Testis (tissue), 5 donors: ENCODE measurements at places on chromosomes 6 and 20. TPM values are rescaled to one million over a fixed set of nuclear protein-coding genes. Genes with fewer than 3 reads are reported as not detected.

Gene NPBWR2
- not detected for total RNA-seq

DNA sequence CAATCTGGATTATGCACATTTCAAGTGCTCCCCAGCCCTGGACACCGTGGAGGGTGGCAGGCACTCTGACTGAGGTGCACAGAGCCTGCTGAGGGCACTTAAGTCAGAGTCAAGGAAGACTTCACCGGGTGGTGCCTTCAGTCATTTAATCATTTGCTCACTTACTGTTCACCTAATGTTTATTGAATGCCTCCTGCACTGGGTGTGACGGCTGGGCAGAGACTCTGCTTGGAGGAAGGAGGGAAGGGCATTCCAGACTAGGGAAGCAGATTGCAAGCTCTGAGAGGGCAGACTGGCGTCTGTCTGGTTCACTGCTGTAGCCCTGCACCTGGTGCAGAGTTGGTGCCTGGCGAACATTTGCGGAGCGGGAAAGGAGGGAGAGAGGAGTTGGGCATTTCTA lies 54.2 kb upstream of the FAM83D start:
- H3K27ac ChIP-seq = no peak overlapping the region
- no peak overlapping the region for H3K4me3 ChIP-seq
- no peaks in the 10 kb centered on the region for H3K4me1 ChIP-seq
- no peaks in the 10 kb centered on the region for H3K36me3 ChIP-seq

DNA sequence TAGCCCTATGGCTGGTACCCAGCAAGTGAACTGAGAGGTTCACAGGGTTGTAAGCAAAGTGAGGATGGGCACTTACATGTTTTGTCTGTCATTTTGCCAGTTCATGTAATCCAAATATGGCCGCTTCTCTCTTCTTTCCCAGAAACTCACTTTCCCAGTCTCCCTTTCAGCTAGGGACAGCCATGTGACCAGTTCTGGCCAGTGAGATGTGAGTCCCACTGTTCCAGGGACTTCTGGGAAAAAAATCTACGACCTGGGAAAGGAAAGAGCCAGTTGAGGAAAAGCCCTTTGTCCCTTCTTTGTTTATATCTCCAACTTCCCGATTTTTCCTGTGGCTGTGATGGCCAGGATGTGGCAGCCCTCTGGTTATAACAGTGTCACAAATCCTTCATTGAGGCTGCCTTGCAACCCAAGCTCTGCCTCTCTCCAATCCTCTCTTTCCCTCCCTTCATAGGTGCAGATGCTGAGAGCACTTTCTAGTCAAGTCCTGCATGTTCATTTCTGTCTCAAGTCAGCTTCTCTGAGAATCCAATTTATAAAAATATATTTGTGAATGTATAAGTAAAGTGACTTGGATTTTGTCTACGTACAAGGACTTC lies 148.6 kb upstream of the ZFP64 start:
- H3K27ac ChIP-seq = no peak overlapping the region
- DNase-seq = peak; percentile 33
- no peaks in the 10 kb centered on the region for H3K27me3 ChIP-seq
- no peaks in the 10 kb centered on the region for H3K36me3 ChIP-seq
- H3K4me1 ChIP-seq = no peaks in the 10 kb centered on the region
- no peak overlapping the region for H3K4me3 ChIP-seq

GRCh38 chr20:45672765-45673164 lies 2.7 kb upstream of the WFDC11 start:
- DNase-seq = no peak
- H3K36me3 ChIP-seq = no peaks in the 10 kb centered on the region
- H3K4me1 ChIP-seq = no peaks in the 10 kb centered on the region
- H3K27ac ChIP-seq = no peak overlapping the region
- H3K4me3 ChIP-seq = no peak overlapping the region

GRCh38 chr6:113432521-113433334 lies 424.4 kb upstream of the MARCKS start:
- no peak overlapping the region for H3K27ac ChIP-seq
- H3K27me3 ChIP-seq = no peaks in the 10 kb centered on the region
- no peaks in the 10 kb centered on the region for H3K36me3 ChIP-seq
- no peak overlapping the region for H3K4me3 ChIP-seq

Gene LHFPL5
- 0.24 TPM for total RNA-seq

GRCh38 chr6:109320072-109320471 lies 62.2 kb downstream of the CD164 start:
- H3K4me3 ChIP-seq = no peak overlapping the region
- H3K36me3 ChIP-seq = no peaks in the 10 kb centered on the region
- peaks cover 5% of the 10 kb centered on the region for H3K4me1 ChIP-seq
- H3K27ac ChIP-seq = no peak overlapping the region
- DNase-seq = no peak
- H3K27me3 ChIP-seq = no peaks in the 10 kb centered on the region

Gene SPINT4
- not detected for total RNA-seq

DNA sequence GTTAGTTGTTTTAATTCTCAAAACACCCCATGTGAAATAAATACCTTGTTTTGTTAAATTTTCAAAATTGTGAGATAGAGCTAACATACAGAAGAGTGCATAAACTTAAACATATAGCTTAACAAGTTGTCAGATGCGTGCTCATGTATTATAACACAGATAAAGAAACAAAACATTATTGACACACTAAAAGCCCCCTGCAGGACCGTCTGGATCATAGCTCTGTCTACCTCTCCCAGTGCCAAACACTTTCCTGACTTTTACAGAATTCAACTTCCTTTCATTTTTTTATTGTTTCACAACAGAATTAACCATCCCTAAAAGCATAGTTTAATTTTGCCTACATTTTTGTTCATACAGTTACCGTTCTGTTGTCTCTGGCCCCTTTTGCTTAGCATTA lies 17.8 kb upstream of the FRK start:
- no peaks in the 10 kb centered on the region for H3K4me1 ChIP-seq
- H3K27ac ChIP-seq = no peak overlapping the region
- H3K36me3 ChIP-seq = no peaks in the 10 kb centered on the region
- H3K4me3 ChIP-seq = no peak overlapping the region
- H3K27me3 ChIP-seq = no peaks in the 10 kb centered on the region
- no peak for DNase-seq

- no peak overlapping the region for H3K27ac ChIP-seq
- H3K27me3 ChIP-seq = no peaks in the 10 kb centered on the region
- H3K4me3 ChIP-seq = no peak overlapping the region
- DNase-seq = no peak
Observed at GRCh38 chr6:15654250-15654649, 8.6 kb downstream of the DTNBP1 start.

GRCh38 chr6:89047473-89047872 lies 33.1 kb upstream of the PNRC1 start:
- H3K36me3 ChIP-seq = no peaks in the 10 kb centered on the region
- no peak for DNase-seq
- no peaks in the 10 kb centered on the region for H3K27me3 ChIP-seq
- no peak overlapping the region for H3K4me3 ChIP-seq
- H3K4me1 ChIP-seq = no peaks in the 10 kb centered on the region
- H3K27ac ChIP-seq = no peak overlapping the region

DNA sequence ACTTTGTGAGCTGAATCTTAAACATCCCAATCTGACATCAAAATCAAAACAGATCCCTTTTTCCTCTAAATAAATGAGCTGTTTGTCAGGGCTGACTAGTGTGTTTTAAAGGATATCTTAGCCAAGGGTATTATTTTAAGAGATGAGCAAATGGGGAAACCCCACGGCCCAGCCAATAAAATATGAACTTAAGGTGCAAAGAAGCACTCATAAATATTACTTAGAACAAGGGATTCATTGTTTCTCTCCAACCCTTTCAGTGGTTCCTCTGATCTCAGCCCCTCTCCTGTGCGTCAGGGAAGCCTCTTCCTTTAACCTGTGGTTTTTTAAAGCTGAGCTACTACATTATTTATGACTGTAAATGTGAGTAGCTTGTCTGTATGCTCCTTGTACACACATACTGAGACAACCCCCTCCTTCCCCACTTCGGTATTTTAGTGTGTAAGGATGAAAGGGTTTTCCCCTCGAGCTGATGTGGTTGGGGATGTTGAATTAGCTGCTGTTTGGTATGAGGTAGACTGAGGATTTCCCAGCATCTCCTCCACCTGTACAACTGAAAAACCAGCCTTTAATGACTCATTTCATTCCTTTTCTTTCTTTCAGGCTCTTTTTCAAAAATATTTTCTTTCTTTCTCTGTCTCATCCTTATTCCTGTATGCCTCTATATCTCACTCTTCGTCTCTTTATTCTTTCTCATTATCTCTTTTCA lies 6.5 kb downstream of the BMP5 start:
- no peak for DNase-seq
- no peak overlapping the region for H3K27ac ChIP-seq
- H3K36me3 ChIP-seq = no peaks in the 10 kb centered on the region
- H3K4me1 ChIP-seq = no peaks in the 10 kb centered on the region
- H3K27me3 ChIP-seq = no peaks in the 10 kb centered on the region

- no peak for DNase-seq
- peaks cover 26% of the 10 kb centered on the region for H3K4me1 ChIP-seq
- H3K36me3 ChIP-seq = no peaks in the 10 kb centered on the region
- H3K4me3 ChIP-seq = no peak overlapping the region
- H3K27ac ChIP-seq = no peak overlapping the region
Observed at GRCh38 chr6:44071670-44072451, 55.4 kb downstream of the MRPL14 start.

DNA sequence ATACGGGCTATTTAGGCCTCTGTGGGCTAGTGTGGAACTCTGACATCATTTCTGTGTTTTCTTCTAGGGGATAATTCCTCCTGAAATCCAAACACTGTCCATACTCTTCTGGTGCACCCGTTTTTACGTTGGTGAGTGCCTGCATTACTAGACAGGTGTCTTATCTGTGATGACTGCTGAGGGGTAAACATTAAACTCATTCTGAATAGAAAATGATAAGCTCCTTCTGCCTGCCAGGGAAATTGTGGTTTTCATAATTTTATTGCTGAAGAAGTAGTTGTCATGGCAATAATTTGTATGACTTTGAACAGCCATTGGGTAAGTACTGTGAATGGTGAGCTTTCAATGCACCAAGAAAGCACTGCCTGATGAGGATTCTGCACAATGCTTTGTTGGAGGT lies 705.6 kb downstream of the UTRN start:
- no peak overlapping the region for H3K4me3 ChIP-seq
- H3K36me3 ChIP-seq = no peaks in the 10 kb centered on the region

- peak; percentile 69 for DNase-seq
- H3K4me3 ChIP-seq = no peak overlapping the region
- peak overlapping the region; percentile 81 for H3K27ac ChIP-seq
- H3K27me3 ChIP-seq = no peaks in the 10 kb centered on the region
- H3K4me1 ChIP-seq = peaks cover 22% of the 10 kb centered on the region
Observed at GRCh38 chr20:23622839-23623343, 14.9 kb downstream of the CST3 start.

GRCh38 chr6:47922391-47922790 lies 140.6 kb downstream of the OPN5 start:
- H3K27ac ChIP-seq = no peak overlapping the region
- H3K4me1 ChIP-seq = no peaks in the 10 kb centered on the region
- H3K27me3 ChIP-seq = no peaks in the 10 kb centered on the region
- DNase-seq = no peak

DNA sequence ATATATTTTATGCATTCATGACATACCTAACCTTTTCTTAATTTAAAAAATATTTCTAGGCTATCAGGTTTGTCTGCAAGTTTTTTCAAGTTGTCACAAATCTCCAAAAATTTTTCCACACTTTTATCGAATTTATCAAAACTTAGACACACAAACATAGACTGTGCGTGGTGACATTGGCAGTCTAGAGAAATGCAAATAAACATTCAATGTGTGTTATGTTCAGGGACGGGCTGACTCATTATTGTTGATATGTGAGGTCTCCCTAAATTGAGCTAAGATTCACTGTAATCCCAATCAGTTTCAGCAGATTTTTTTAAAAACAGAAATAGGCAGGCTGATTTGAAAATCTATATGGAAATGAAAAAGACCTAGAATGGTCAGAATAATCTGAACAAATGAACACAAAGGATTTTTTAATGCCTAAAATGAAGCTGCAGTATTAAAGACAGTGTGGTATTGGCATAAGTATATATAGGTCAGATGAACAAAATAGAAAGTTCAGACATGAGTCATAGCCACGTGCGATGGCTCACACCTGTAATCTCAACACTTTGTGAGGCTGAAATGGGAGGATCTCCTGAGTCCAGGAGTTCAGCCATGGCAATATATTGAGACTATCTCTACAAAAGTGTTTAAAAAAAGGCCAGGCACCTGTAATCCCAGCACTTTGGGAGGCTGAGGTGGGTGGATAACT lies 19.2 kb downstream of the BLTP3A start:
- peaks cover 8% of the 10 kb centered on the region for H3K4me1 ChIP-seq
- H3K27ac ChIP-seq = no peak overlapping the region
- H3K4me3 ChIP-seq = no peak overlapping the region
- H3K27me3 ChIP-seq = no peaks in the 10 kb centered on the region
- no peak for DNase-seq

DNA sequence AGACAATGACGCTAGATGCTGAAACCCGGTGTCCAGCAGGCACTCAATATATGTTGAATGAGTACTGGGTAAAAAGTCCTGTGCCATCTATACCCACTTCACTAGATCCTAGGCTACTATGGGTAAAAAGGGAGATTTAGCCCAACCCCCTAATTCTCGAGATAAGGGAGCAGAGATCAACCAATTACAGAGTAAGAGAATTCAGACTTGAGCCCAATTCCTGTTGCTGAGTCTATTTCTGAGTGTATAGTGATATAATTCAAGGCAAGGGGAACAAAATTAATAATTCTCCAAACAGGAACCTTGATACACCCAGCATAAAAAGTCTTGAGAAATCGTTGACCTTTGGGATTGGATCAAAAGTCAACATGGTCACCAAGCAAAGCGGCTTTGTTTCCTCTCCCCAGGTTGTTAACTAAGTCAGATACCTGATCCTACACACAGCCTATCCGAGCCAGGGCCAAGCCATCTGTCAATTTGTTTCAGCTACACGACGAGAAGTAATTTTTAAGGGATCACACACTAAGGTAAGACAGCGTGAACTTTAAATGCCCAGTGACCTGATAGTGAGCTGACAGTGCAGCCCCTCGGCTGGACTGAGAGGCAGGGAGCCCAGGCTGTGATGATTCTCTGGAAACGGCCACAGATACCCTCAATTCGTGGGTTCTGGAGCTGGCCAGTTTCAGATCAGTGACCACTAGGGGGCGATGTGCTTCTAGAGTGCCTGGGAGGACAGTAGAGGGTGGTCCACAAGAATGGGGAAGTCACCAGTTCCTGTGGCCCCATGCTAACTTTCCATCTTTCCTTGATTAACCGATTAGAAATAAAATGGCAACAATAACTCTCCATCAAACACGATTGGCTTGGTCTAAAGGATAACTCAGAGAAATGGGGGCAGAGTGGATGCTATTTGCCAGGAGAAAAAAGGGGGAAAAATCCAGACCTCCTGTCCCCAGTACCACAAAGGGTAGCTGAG lies 46.2 kb downstream of the SLC22A23 start:
- peak; percentile 82 for DNase-seq
- H3K4me1 ChIP-seq = no peaks in the 10 kb centered on the region
- H3K4me3 ChIP-seq = no peak overlapping the region
- no peaks in the 10 kb centered on the region for H3K36me3 ChIP-seq
- no peak overlapping the region for H3K27ac ChIP-seq

Gene IGF2R
- 109 TPM for total RNA-seq

GRCh38 chr6:109009962-109010704 lies 84.5 kb downstream of the SESN1 start:
- peak overlapping the region; percentile 97 for H3K27ac ChIP-seq
- no peak for DNase-seq
- H3K4me3 ChIP-seq = peak overlapping the region; percentile 90
- peaks cover 42% of the 10 kb centered on the region for H3K4me1 ChIP-seq
- H3K27me3 ChIP-seq = no peaks in the 10 kb centered on the region
- no peaks in the 10 kb centered on the region for H3K36me3 ChIP-seq
